MCF 10A (cell line): ENCODE measurements at places on chromosomes 4 and X. TPM values are rescaled to one million over a fixed set of nuclear protein-coding genes. Genes with fewer than 3 reads are reported as not detected.

Gene FGF5
- total RNA-seq, result not detected in 2 replicates

Gene CXXC4
- total RNA-seq, result not detected in 2 replicates

Gene ARR3
- not detected in 2 replicates for total RNA-seq

Gene UGT2B17
- total RNA-seq, result not detected in 2 replicates

- no peak overlapping the region for H3K4me3 ChIP-seq
- H3K4me1 ChIP-seq, result peaks cover 15% of the 10 kb centered on the region
- H3K27ac ChIP-seq, result no peak overlapping the region
- DNase-seq, result no peak
- no peaks in the 10 kb centered on the region for H3K36me3 ChIP-seq
Measured at GRCh38 chr4:119205690-119206089, 6.8 kb upstream of the USP53 start.

GRCh38 chr4:86155766-86156165 is 204.1 kb downstream of the MAPK10 start:
- no peaks in the 10 kb centered on the region for H3K36me3 ChIP-seq
- H3K27ac ChIP-seq, result no peak overlapping the region
- no peak overlapping the region for H3K4me3 ChIP-seq
- H3K4me1 ChIP-seq, result no peaks in the 10 kb centered on the region
- DNase-seq, result peak; percentile 37

DNA sequence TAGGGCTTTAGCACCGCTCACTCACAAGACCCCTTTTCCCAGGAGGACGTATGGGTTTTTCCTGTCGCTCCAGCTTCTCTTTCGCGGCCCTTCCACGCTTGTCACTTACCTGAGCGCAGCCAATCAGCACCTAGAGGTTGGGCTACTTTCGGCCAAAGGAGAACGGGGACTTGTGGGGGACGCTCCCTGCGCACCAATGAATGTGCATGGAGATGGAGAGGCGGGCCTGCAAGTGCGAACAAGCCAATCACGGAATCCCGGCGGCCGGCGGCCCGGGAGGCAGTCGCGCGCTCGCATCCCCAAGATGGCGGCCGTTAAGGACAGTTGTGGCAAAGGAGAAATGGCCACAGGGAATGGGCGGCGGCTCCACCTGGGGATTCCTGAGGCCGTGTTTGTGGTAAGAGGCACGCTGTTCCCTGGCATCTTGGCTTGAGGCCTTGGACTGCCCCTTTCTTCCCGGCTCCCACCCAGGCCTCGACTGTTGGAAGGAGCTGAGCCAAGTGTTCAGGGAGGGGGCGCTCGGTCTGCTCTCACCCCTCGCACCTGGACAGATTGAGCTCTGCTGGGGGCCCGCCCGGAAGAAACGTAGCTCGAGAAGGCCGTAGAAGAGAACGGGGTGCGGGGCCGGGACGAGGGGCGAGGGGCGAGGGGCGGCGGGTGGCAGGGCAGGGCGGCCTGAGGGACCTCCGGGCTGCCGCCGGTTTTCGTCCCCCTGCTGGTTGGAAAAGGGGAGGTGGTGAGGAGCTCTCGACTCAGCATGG is at the start of gene VBP1:
VBP1 (plus strand) TSS at position 282 of the 761 bp plus-strand sequence; CDS start at position 305, 23 bp downstream.
- H3K27ac ChIP-seq, result peak within 1 kb of the TSS; percentile 94
- peaks cover 8% of the 10 kb centered on the region for H3K36me3 ChIP-seq
- no peaks in the 10 kb centered on the region for H3K27me3 ChIP-seq
- peaks cover 10% of the 10 kb centered on the region for H3K4me1 ChIP-seq
- peak; percentile 92 for DNase-seq
- peak within 1 kb of the TSS; percentile 89 for H3K4me3 ChIP-seq

- H3K27me3 ChIP-seq, result no peaks in the 10 kb centered on the region
- no peaks in the 10 kb centered on the region for H3K36me3 ChIP-seq
- no peak for DNase-seq
- no peaks in the 10 kb centered on the region for H3K4me1 ChIP-seq
- H3K27ac ChIP-seq, result no peak overlapping the region
- H3K4me3 ChIP-seq, result no peak overlapping the region
Measured at GRCh38 chrX:32998776-32999175, 212.6 kb downstream of the DMD start.

- peaks cover 25% of the 10 kb centered on the region for H3K4me1 ChIP-seq
- DNase-seq, result peak; percentile 64
- H3K4me3 ChIP-seq, result no peak overlapping the region
- no peaks in the 10 kb centered on the region for H3K36me3 ChIP-seq
Measured at GRCh38 chr4:143025081-143025704, 159.5 kb upstream of the USP38 start.

- DNase-seq, result peak; percentile 83
- peak overlapping the region; percentile 48 for H3K4me3 ChIP-seq
- no peaks in the 10 kb centered on the region for H3K36me3 ChIP-seq
Measured at GRCh38 chr4:81142744-81143143, 72.3 kb downstream of the PRKG2 start.

DNA sequence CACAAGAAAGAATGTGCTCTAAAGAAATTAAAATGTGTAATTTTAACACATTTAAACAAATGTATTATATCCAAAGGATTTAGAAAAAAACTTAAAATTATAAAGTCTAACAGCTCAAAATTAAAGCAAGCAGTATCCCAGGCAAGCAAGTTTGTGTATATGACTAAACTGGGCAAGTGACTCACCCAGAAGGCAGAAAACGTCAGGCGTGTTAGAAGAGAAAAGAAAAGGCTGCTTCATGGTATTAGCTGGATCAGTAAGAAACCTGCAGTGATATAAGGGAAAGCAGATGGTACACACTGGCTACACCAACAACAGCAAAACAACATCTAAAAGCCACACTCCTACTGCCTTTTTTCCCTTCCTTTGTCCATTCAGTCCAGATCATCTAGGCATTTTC is 250.6 kb upstream of the NDST3 start:
- H3K36me3 ChIP-seq, result no peaks in the 10 kb centered on the region
- H3K4me3 ChIP-seq, result no peak overlapping the region
- H3K4me1 ChIP-seq, result peaks cover 10% of the 10 kb centered on the region
- no peak overlapping the region for H3K27ac ChIP-seq

- H3K27ac ChIP-seq, result no peak overlapping the region
- no peak overlapping the region for H3K4me3 ChIP-seq
- DNase-seq, result no peak
- H3K36me3 ChIP-seq, result no peaks in the 10 kb centered on the region
- H3K4me1 ChIP-seq, result no peaks in the 10 kb centered on the region
- no peaks in the 10 kb centered on the region for H3K27me3 ChIP-seq
Measured at GRCh38 chr4:109378076-109378475, 55.5 kb upstream of the SEC24B start.

- H3K4me1 ChIP-seq, result no peaks in the 10 kb centered on the region
- H3K4me3 ChIP-seq, result no peak overlapping the region
- H3K27ac ChIP-seq, result no peak overlapping the region
Measured at GRCh38 chr4:72555377-72555831, 13.6 kb downstream of the ADAMTS3 start.

DNA sequence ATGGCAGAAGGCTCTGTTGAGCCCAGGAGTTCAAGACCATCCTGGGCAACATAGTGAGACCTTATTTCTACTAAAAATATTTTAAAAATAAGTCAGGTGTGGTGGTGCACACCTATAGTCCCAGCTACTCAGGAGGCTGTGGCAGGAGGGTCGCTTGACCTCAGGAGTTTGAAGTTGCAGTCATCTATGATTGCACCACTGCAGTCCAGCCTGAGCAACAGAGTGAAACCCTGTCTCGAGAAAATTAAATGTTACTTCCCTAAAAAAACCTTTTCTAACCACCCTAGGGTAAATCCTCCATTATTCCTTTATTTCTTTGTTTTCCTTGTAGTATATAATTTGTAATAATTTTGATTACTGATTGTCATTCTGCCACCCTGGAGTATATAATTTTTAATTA is 7.9 kb downstream of the FAM200B start:
- H3K27me3 ChIP-seq, result no peaks in the 10 kb centered on the region
- H3K36me3 ChIP-seq, result peaks cover 29% of the 10 kb centered on the region
- no peak overlapping the region for H3K4me3 ChIP-seq
- no peak for DNase-seq
- H3K4me1 ChIP-seq, result peaks cover 20% of the 10 kb centered on the region
- H3K27ac ChIP-seq, result no peak overlapping the region

DNA sequence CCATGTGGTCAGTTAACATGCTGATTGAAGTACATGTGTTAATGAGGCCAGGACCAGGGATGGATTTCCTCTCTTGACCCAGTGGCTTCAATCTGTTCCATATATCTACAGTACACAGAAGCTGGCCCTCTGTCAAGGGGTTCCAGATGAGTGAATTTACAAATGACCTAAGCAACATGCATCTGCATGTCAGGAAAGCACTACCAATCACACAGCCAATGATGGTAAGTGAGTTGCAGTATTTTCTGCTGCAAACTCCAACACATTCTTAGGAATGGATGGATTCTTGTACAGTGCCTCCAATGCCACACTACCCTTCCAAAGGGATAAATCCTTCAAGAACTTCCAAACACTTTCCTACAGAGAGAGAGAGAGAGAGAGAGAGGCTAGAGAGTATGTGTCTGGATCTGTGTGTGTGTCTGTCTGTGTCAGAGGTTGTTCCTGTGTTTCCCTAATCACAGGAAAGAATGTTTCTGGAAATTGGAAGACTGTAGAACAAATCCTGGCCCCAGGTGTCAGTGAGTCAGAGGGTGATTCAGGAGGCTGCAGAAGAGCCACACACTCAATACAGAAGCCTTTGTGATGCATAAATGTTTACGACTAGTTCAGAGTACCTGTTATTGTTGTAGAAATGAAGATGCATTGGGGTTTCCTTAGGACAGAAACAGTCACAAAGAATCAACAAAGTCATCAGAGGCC is 107.5 kb downstream of the GUCY2F start:
- H3K36me3 ChIP-seq, result no peaks in the 10 kb centered on the region
- H3K4me3 ChIP-seq, result no peak overlapping the region
- peaks cover 51% of the 10 kb centered on the region for H3K27me3 ChIP-seq
- H3K4me1 ChIP-seq, result peaks cover 11% of the 10 kb centered on the region

- H3K4me3 ChIP-seq, result no peak overlapping the region
- H3K4me1 ChIP-seq, result peaks cover 10% of the 10 kb centered on the region
- H3K27ac ChIP-seq, result no peak overlapping the region
- H3K27me3 ChIP-seq, result no peaks in the 10 kb centered on the region
- H3K36me3 ChIP-seq, result peaks cover 32% of the 10 kb centered on the region
- DNase-seq, result peak; percentile 28
Measured at GRCh38 chr4:56026596-56026995, 77.9 kb downstream of the CEP135 start.

- H3K4me1 ChIP-seq, result no peaks in the 10 kb centered on the region
- no peak overlapping the region for H3K4me3 ChIP-seq
- no peaks in the 10 kb centered on the region for H3K36me3 ChIP-seq
- no peak for DNase-seq
- no peak overlapping the region for H3K27ac ChIP-seq
- H3K27me3 ChIP-seq, result peaks cover 34% of the 10 kb centered on the region
Measured at GRCh38 chr4:107751670-107752069, 31.6 kb upstream of the PAPSS1 start.

DNA sequence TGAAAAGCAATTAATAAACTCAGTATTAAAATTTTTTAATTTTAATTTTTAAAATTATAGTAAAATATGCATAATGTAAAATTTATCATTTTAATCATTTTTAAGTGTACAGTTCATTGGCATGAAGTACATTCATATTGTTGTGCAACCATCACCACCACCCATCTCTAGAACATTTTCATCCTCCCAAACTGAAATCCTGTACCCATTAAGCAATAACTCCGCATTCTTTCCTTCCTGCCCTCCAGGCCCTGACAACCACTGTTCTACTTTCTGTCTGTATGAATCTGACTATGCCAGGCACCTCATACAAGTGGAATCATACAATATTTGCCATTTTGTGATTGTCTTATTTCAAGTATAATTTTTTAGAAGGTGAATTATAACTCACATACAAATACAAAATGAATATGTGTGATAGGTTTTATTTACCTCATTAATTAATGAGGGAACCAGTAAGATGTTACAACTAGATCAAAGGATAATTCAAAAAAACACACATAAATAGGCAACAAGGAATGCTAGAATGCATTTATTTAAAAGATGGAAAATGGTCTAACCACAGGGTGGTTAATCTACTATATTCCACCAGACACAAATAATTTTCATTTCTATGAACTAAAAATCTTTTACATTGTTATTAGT is 13.1 kb upstream of the AFF1 start:
- no peaks in the 10 kb centered on the region for H3K27me3 ChIP-seq
- H3K4me1 ChIP-seq, result peaks cover 52% of the 10 kb centered on the region
- peak overlapping the region; percentile 48 for H3K4me3 ChIP-seq
- peaks cover 5% of the 10 kb centered on the region for H3K36me3 ChIP-seq
- peak; percentile 89 for DNase-seq
- peak overlapping the region; percentile 84 for H3K27ac ChIP-seq

- H3K4me1 ChIP-seq, result no peaks in the 10 kb centered on the region
- no peak for DNase-seq
- H3K27ac ChIP-seq, result no peak overlapping the region
- no peaks in the 10 kb centered on the region for H3K36me3 ChIP-seq
- H3K27me3 ChIP-seq, result no peaks in the 10 kb centered on the region
Measured at GRCh38 chr4:31598639-31599038, 878.5 kb downstream of the PCDH7 start.

DNA sequence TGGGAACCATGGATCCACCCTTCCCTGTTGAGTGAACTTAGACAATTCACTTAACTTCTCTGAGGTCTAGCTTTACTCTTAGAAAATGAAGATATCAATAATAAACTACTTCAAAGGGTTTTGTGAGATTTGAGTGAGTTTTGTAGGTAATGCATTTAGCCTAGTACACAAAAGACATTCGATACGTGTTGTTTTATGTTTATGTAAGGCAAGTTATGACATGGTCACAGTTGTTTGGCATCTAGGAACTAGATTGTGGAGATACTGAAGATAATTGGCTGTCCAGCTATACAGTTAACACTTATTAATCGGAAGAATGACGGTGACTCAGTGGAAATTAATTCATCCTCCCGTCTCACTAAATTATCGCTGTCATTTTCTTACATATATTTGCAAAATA is 1781.1 kb upstream of the TENM3 start:
- no peak overlapping the region for H3K4me3 ChIP-seq
- no peaks in the 10 kb centered on the region for H3K4me1 ChIP-seq
- H3K27me3 ChIP-seq, result no peaks in the 10 kb centered on the region
- no peak for DNase-seq
- no peaks in the 10 kb centered on the region for H3K36me3 ChIP-seq

DNA sequence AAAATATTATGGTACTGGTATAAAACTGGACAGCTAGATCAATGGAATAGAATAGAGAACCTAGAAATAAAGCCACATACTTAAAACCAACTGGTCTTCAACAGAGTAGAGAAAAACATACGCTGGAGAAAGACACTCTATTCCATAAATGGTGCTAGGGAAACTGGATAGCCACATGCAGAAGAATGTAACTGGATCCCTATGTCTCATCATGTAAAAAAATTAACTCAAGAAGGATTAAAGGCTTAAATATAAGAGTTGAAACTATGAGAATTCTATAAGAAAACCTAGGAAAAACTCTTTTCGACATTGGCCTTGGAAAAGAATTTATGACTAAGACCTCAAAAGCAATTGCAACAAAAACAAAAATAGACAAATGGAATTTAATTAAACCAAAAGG is 114.6 kb downstream of the PCDH18 start:
- H3K4me1 ChIP-seq, result no peaks in the 10 kb centered on the region
- H3K27ac ChIP-seq, result no peak overlapping the region
- H3K36me3 ChIP-seq, result no peaks in the 10 kb centered on the region
- H3K27me3 ChIP-seq, result no peaks in the 10 kb centered on the region

DNA sequence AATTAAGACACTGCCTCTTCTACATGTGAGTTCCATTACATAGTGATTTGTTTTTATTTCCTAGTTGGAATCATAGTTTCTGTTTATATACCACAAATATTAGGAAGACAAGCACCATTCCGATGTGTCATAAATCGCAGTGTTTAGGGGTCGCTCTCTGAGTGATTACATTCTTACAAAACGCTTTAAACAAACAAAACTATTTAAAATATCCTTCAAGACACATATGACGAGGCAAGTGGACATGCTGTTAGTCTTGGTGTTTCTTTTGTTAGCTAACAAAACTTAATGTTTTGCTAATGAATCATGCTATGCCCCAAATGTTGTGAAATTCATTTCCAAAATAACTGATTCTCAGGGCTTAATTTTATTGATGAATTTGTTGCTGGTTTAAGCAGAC is 1219.3 kb upstream of the PRKX start:
- H3K4me3 ChIP-seq, result no peak overlapping the region
- H3K36me3 ChIP-seq, result no peaks in the 10 kb centered on the region
- H3K27me3 ChIP-seq, result no peaks in the 10 kb centered on the region
